ENCODE measurements at places on chromosomes 11 and 22.

GRCh38 chr11:1827095-1827813 lies 7.5 kb upstream of the SYT8 start:
- H3K27me3 ChIP-seq, result no peaks in the 10 kb centered on the region
- DNase-seq, result no peak
- H3K27ac ChIP-seq, result no peak overlapping the region
- peaks cover 12% of the 10 kb centered on the region for H3K4me1 ChIP-seq
- H3K4me3 ChIP-seq, result no peak overlapping the region

DNA sequence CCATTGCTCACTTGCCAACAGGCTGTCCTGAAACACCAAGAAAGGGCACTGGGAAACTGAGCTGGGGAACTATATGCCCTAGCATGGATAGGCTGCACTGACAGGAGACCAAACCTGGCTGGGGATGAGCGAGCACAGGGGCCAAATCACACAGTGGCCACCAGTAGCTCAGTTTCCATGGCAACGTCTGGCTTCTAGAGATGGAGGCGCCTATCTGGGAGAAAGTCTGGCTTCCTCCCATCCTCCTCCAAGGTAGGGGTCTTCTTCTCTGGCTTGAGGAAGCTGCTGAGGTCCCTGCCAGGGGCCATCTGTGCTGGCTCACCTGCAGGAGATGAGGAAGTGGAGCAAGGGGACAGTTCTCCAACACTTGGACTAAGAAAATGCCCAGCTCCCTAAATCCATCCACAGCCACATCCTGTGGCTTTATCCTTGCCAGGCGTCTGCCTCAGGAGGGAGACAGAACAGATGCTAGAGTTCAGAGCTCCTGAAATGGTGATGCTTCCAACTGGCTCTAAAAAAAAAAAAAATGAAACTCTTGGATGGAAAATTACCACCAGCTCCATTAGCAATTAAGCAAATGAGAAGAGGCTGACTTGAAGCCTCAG lies 48.3 kb downstream of the SYT13 start:
- no peak overlapping the region for H3K4me3 ChIP-seq
- no peaks in the 10 kb centered on the region for H3K36me3 ChIP-seq
- no peaks in the 10 kb centered on the region for H3K4me1 ChIP-seq

- DNase-seq, result no peak
- no peak overlapping the region for H3K27ac ChIP-seq
- H3K4me3 ChIP-seq, result no peak overlapping the region
- no peaks in the 10 kb centered on the region for H3K36me3 ChIP-seq
- no peaks in the 10 kb centered on the region for H3K27me3 ChIP-seq
Observed at GRCh38 chr11:15471048-15471894, 356.5 kb downstream of the INSC start.

DNA sequence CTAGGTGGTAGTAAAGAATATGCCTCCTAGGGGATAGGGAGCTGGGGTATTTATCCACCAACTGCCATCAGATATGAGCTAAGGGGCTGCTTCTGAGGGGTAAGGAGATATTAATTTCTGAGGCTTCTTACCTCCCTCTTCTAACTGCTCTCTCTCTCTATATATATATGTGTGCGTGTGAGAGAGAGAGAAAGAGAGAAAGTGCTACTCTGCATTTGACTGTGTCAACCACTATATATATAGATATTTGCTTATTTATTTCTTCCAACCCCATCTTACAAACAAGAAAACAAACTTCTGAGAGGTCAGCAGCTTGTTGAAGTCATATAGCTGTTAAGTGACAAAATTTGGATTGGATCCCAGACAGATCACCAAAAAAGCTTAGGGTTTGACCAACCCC lies 5.9 kb upstream of the HEPACAM start:
- H3K27ac ChIP-seq, result no peak overlapping the region
- no peak for DNase-seq
- H3K36me3 ChIP-seq, result no peaks in the 10 kb centered on the region
- no peak overlapping the region for H3K4me3 ChIP-seq
- H3K27me3 ChIP-seq, result no peaks in the 10 kb centered on the region

- DNase-seq, result no peak
- no peak overlapping the region for H3K4me3 ChIP-seq
- no peaks in the 10 kb centered on the region for H3K27me3 ChIP-seq
- no peaks in the 10 kb centered on the region for H3K36me3 ChIP-seq
- H3K27ac ChIP-seq, result no peak overlapping the region
- no peaks in the 10 kb centered on the region for H3K4me1 ChIP-seq
Observed at GRCh38 chr11:75059299-75059698, 37.4 kb downstream of the OR2AT4 start.

- no peak overlapping the region for H3K27ac ChIP-seq
- H3K27me3 ChIP-seq, result no peaks in the 10 kb centered on the region
- no peaks in the 10 kb centered on the region for H3K36me3 ChIP-seq
- H3K4me1 ChIP-seq, result no peaks in the 10 kb centered on the region
- H3K4me3 ChIP-seq, result no peak overlapping the region
- peak; percentile 68 for DNase-seq
Observed at GRCh38 chr22:25759825-25760231, 17.8 kb downstream of the MYO18B start.

- no peaks in the 10 kb centered on the region for H3K36me3 ChIP-seq
- H3K4me1 ChIP-seq, result peaks cover 3% of the 10 kb centered on the region
- H3K27ac ChIP-seq, result no peak overlapping the region
- no peaks in the 10 kb centered on the region for H3K27me3 ChIP-seq
Observed at GRCh38 chr11:33132510-33132909, 28.8 kb downstream of the CSTF3 start.

GRCh38 chr22:22810018-22810427 lies 77.6 kb upstream of the IGLL5 start:
- DNase-seq, result no peak
- H3K4me1 ChIP-seq, result no peaks in the 10 kb centered on the region
- H3K36me3 ChIP-seq, result no peaks in the 10 kb centered on the region
- no peaks in the 10 kb centered on the region for H3K27me3 ChIP-seq

GRCh38 chr11:20041499-20041898 lies 118.8 kb downstream of the DBX1 start:
- H3K36me3 ChIP-seq, result peaks cover 36% of the 10 kb centered on the region
- peak; percentile 21 for DNase-seq
- H3K4me3 ChIP-seq, result no peak overlapping the region
- no peak overlapping the region for H3K27ac ChIP-seq
- peaks cover 29% of the 10 kb centered on the region for H3K4me1 ChIP-seq

DNA sequence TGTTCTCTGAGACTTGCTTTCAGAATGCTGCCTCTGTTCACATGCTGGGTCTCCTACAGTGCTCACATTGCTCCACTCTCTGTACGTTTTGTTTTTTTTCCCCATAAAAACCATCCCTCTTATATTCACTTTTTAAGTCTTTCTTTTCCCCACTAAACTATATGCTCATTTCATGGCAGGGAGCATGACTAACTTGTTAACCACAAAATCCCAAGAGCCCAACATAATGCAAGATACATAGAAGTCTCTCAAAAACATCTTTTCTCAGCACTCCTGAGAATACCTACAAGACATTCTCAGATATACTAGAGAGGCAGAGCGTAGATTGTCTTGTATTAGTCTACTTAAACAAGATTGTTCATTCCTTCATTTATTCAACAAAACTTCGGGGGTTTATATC lies 73.3 kb downstream of the FAM76B start:
- DNase-seq, result no peak
- no peaks in the 10 kb centered on the region for H3K4me1 ChIP-seq
- no peaks in the 10 kb centered on the region for H3K27me3 ChIP-seq
- H3K36me3 ChIP-seq, result no peaks in the 10 kb centered on the region
- no peak overlapping the region for H3K27ac ChIP-seq
- H3K4me3 ChIP-seq, result no peak overlapping the region

DNA sequence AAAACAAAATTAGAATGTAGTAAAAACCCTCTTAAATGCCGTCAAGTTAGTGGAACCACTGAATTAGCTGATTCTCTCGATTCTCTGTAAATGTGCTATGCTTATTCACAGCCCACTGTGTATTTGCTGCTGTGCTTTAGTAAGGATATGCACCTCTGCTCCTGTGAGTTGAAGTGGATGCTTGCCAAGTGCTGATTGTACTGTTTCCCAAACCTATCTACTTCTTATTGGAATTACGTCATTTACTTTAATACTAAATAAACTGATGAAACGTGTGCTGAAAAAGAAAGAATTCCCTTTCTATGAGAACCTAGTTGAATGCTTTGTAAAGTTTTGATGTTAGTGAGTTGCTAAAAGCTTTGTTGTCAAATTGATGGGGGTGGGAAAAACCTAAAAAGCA lies 158.4 kb downstream of the LRRC4C start:
- no peak overlapping the region for H3K4me3 ChIP-seq
- H3K36me3 ChIP-seq, result no peaks in the 10 kb centered on the region
- DNase-seq, result no peak
- no peak overlapping the region for H3K27ac ChIP-seq

DNA sequence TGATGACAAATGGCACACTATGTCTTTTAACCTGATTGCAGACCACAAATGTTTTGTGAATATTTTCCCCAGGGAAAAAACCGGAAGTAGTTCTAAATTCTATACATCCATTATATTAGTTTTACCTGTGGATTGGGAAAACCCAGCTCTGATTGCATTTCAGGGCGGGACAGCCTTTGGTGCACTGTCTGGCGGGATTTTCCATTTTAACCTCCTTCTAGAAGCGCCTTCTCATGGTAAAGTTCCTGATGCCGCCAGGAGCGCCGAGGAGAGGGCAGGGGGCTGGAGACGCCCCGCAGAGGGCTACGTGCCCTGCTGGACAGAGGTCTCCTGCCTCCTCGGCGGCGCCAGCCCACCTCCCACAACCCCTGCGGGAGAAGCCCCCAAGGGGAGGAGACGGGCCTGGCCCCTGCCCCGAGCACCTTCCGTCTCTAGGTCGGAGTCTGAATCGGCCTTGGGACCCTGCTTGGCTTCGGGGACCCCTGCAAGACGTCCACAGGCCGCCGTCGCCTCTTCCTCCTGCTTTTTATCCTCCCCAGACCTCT lies 1.2 kb upstream of the P2RX6 start:
- peaks cover 15% of the 10 kb centered on the region for H3K4me1 ChIP-seq
- H3K4me3 ChIP-seq, result peak overlapping the region; percentile 48
- DNase-seq, result no peak

GRCh38 chr11:126082251-126083109 lies 19.8 kb upstream of the CDON start:
- no peak overlapping the region for H3K4me3 ChIP-seq
- no peaks in the 10 kb centered on the region for H3K36me3 ChIP-seq
- no peak for DNase-seq

DNA sequence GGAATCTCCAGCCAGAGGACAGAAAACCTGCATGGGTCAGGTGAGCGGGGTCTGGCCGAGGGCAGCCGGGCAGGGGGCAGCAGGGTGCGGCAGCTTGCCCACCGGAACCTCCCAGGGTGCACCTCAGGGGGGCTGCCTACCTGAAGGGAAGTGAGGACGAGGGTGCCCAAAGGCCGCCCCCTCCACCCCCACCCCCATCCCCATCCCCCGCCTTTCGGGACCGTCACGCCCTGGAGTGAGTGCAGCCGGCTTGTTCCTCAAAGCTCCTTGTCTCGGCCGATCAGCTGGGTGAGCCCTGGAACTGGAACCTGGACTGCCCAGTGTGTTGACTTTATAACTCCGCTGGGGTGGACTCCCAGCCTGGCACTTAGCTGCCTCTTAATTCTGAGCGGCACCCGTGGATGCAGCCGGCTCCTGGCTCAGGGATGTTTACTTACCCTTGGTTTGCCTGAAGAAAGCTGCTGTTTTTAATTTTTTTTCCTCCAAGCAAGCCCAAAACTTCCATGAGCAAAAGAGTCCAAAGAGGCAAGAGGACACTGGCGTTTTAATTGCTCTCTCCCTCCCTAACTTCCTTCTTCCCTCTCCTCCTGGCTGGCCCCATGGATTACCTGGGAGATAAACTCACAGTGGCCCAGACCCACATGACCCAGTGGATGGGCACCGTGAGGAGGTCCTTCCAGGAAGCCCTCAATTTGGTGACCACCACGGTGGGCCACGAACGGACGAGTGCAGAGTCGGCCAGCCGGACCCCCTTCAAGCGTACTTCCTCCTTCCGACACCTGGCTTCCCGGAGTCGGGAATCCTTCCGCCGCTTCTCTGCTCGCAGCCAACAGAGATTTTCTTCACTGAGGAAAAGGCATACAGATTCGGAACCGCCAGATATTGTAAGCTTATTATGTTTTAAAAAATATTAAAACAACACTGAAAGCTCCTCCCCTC lies 87.8 kb upstream of the CRYBB3 start:
- DNase-seq, result no peak
- H3K36me3 ChIP-seq, result no peaks in the 10 kb centered on the region
- H3K27me3 ChIP-seq, result no peaks in the 10 kb centered on the region
- H3K27ac ChIP-seq, result peak overlapping the region; percentile 90

DNA sequence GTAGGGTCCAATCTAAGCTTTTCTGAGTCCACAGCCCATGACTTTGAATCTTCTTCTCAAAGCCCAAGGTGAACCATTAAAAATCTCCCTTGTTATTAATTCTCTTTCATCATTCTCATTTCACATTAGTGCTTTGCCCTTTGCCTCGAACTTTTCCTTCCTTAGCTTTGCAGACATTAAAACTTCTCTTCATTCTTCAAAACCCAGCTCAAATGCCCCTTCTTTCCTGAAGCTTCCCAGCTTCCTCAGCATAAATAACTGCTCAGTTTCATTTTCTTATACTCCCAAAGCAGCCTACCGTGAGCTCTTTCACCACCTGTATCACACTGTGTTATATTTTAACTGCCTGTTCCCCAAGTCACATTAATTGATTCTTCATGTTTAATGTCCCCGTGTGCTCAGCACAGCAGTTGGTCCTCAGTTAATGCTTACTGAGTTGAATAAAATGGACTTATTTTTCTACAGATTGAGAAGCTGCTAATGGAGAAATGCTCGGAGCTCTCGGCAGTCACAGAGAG lies 62.0 kb downstream of the INSC start:
- H3K27ac ChIP-seq, result no peak overlapping the region
- H3K4me3 ChIP-seq, result no peak overlapping the region
- H3K4me1 ChIP-seq, result no peaks in the 10 kb centered on the region
- no peak for DNase-seq
- no peaks in the 10 kb centered on the region for H3K36me3 ChIP-seq
- H3K27me3 ChIP-seq, result no peaks in the 10 kb centered on the region

GRCh38 chr11:76654298-76654851 lies 16.2 kb downstream of the LRRC32 start:
- H3K4me3 ChIP-seq, result no peak overlapping the region
- H3K27ac ChIP-seq, result no peak overlapping the region
- no peaks in the 10 kb centered on the region for H3K27me3 ChIP-seq
- DNase-seq, result peak; percentile 51
- H3K36me3 ChIP-seq, result peaks cover 19% of the 10 kb centered on the region

DNA sequence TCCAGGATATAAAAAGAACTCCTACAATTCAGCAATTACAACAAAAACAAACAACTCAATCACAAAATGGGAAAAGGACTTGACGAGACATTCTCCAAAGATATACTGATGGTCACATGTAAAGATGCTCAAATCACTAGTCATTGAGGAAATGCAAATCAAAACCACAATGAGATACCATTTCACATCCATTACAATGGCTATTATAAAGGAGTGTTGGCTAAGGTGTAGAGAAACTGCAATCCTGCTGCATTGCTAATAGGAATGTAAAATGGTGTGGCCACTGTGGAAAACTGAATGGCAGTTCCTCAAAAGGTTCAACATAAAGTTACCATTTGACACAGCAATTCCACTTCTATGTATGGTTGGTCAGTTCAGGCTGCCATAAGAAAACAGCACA lies 11.8 kb upstream of the TBCEL start:
- no peak overlapping the region for H3K27ac ChIP-seq
- no peaks in the 10 kb centered on the region for H3K36me3 ChIP-seq
- H3K4me3 ChIP-seq, result no peak overlapping the region
- no peaks in the 10 kb centered on the region for H3K4me1 ChIP-seq
- no peaks in the 10 kb centered on the region for H3K27me3 ChIP-seq

GRCh38 chr11:30239025-30239424 lies 8.2 kb downstream of the FSHB start:
- H3K27ac ChIP-seq, result no peak overlapping the region
- DNase-seq, result no peak
- no peaks in the 10 kb centered on the region for H3K27me3 ChIP-seq
- no peak overlapping the region for H3K4me3 ChIP-seq
- no peaks in the 10 kb centered on the region for H3K36me3 ChIP-seq

GRCh38 chr11:114075891-114076441 lies 16.5 kb downstream of the ZBTB16 start:
- no peak overlapping the region for H3K27ac ChIP-seq
- H3K36me3 ChIP-seq, result no peaks in the 10 kb centered on the region
- H3K27me3 ChIP-seq, result no peaks in the 10 kb centered on the region
